ENCODE measurements at places on chromosomes 3 and 15.

DNA sequence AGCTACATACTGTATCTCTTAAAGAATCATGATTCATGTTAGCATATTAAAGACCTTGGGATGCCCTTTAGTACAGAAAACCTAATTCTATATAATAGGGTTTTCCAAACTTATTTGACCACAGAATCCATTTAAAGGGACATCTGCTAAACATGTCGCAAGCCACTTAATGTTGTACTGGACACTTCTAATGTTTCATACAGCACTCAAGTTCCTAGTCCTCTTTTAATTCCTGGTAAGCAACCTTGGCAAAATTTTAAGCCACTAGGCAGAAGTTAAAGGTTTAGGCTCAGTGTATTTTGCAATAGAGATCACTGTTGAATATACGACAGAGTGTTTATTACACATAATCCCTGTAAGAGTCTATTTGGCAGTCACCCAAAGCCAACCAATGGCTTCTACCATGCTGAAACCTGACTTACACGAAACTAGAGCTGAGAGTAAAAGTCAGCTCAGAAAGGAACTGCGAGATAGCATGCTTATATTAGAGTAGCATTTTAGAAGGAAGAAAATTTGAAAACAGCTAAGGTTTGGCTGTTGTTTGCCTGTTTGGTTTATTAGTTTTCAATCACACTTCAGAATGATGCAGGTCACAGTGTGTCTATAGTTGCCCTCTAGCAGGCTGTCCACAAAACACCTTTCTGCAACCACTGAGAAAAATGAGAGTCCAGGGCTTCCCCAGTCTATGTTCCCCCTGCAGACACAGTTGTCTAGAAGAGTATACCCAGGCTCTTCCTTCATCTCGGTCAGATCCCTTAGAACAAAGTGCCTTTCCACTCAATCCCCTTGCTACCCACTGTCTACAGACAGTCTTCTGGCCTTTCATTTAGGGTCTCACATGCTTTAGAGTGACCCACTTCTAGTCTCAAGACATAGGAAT lies 104.4 kb downstream of the FMN1 start:
- peak; percentile 90 for DNase-seq

- no peak for DNase-seq
Observed at GRCh38 chr3:16665282-16665741, 60.1 kb upstream of the DAZL start.

DNA sequence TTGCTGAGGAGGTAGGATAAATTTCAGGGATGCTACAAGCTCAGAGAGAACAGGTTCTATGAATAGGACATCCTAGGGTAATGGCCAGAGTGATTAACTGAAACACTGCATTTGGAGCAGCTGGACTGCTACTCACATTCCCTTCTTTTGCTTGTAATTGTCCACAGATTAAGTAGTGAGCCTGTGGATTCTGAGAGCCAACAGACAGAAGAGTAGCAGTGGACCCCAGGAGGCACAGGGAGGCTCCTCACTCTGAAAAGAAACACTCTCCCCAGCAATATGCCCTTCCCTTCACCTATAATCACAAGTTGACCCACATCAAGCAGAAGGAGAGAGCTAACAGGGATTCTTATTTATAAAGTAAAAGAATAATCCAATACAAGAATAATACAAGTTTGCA lies 10.6 kb upstream of the RFX7 start:
- DNase-seq: no peak

- no peak for DNase-seq
Observed at GRCh38 chr3:137131081-137131480, 173.3 kb downstream of the IL20RB start.

DNA sequence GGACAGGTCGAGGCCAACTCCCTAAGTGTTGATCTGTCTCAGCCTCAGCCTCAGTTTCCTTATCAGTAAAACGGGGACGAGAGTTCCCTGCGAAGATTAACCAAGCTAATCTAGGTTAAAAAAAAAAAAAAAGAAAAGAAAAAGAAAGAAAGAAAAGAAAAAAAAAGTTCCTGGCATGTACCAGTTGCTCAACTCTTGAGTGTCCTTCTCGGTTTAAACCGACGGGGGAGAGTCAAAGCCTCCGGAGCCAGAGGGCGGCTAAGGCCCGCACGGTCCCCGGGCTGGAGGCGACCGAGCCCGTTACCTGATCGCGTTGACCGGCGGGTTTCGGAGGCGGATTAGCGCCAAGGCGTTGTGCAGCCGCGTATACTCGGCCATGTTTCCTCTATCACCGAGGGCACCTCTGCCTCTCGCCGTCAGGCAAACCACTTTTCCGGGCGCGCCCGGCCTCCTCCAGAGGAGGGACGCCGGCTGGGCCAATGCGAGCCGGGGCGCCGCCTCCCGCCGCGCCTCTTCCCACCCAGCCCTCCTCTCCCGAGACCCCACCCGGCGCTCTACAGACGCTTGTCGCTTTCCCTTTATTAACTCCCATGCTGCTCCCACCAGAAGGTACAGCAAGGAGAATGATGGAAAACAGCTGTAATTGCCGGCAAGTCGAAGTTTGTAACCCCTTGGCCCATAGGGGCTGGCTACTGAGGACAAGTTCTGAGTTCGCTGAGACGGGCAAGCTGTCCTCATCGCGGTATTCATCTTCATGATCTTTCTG lies at the start of gene EHHADH:
Gene EHHADH (minus strand): TSS at position 405 of the 766 bp plus-strand sequence. CDS start 27 bp downstream, at position 378.
- peak; percentile 80 for DNase-seq

- peak; percentile 16 for DNase-seq
Observed at GRCh38 chr3:154193000-154193615, 71.9 kb downstream of the ARHGEF26 start.

DNA sequence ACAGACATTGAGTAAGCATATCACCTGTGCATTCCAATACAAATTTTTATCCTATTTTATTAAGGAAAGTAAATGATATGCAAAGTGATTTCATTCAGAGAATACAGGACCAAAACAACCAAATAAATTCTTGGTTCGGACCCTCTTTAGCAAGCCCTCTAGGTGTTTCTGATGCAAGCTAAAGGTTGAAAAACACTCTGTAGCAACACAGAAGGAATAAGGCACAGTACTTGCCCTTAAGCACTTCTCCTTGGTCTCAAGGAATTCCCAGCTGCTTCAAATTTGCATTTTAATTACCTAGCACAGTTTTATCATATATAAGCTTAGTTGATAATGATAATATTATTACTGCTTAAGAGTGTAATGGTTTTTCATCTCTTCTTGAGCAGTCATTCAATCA lies 288.4 kb downstream of the KCNH8 start:
- no peak for DNase-seq

Measured in adipocyte (in vitro differentiated cells).